ENCODE measurements at places on chromosomes 16 and 17.

DNA sequence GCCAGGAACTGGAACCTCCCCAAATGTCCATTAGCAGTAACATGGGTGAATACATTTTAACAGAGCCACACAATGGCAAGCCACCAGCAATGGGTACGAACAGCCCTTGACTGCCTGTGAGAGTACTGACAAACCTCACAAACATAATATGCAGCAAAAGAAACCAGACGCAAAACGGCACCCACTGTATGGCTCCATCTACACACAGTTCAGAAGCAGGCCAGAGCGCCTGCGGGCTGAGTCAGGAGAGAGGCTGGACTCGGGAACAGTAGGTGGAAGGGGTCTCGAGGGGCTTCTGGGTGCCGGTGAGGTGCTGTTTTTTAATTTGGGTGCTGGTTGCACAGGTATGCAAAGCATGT lies 77.4 kb upstream of the TOB1 start:
- no peak for DNase-seq

GRCh38 chr17:47286198-47286914 lies 32.7 kb downstream of the ITGB3 start:
- DNase-seq: no peak

- no peak for DNase-seq
Measured at GRCh38 chr17:41211845-41212466, 14.5 kb upstream of the KRTAP9-2 start.

GRCh38 chr17:68398691-68399637 lies 58.3 kb downstream of the WIPI1 start:
- DNase-seq: no peak

DNA sequence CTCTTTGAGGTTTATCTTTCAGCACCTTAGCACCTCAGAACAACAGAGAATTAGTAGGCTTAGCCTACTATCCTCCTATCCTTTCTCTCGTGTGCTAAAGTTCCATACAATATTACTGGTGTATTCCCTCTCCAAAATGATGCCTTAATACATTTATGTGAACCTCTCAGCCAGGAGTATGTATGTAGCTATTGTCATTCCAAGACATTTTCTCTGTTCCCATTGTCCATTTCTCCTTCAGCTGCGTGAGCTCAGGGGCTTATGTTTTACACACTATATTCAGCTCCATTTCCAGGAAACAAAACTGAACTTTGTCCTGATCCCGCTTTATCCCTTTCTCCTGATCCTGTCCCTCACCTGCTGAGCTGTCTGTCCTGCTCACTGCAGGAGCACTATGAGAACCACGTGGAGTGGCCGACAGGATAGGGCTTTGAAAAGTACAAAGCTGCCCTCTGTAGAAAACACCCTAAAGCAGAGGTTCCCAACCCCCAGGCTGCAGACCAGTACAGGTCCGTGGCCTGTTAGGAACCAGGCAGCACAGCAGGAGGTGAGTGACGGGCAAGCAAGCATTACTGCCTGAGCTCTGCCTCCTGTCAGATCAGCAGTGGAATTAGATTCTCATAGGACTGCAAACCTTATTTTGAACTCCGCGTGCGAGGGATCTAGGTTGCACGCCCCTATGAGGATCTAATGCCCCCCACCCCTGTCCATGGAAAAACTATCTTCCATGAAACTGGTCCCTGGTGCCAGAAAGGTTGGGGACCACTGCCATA lies 55.7 kb downstream of the CENPV start:
- DNase-seq: no peak

- no peak for DNase-seq
Measured at GRCh38 chr16:67528870-67529581, 397 bp downstream of the RIPOR1 start.

DNA sequence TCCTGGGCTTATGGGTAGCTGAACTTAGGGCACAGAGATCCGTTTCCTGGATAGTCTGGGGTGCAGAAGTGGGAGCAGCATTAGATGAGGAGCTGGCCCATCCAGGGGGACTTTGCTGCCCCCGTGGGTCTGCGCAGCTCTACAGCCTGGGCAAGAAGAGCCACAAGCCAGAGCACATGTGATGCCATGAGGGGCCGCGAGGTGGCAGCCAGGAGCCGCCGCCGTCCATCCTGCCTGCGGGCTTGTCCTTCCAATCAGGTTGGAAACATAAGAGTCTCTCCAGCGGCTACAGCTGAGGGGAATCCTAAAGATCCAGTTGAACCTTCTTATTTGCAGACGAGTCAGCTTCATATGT lies 21.9 kb downstream of the C1QTNF1 start:
- no peak for DNase-seq

DNA sequence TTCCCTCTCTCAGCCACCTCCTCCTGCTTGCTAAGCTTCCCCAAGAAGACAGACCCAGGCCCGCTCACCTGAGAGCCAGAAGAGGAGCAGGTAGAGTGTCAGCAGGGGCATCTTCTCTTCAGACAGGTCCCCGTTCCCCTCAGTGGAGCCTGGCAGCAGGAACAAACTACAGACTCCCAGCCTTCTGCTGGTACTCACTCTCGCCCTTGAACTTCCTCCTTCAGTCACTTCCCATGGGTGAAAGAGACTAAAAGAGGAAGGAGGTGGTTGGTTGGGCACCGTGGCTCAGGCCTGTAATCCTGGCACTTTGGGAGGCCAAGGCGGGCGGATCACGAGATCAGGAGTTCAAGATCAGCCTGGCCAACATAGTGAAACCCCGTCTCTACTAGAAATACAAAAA lies at the start of gene CD300LF:
CD300LF (minus strand) TSS at position 168 of the 400 bp plus-strand sequence; CDS start at position 111, 57 bp downstream.
- no peak for DNase-seq

DNA sequence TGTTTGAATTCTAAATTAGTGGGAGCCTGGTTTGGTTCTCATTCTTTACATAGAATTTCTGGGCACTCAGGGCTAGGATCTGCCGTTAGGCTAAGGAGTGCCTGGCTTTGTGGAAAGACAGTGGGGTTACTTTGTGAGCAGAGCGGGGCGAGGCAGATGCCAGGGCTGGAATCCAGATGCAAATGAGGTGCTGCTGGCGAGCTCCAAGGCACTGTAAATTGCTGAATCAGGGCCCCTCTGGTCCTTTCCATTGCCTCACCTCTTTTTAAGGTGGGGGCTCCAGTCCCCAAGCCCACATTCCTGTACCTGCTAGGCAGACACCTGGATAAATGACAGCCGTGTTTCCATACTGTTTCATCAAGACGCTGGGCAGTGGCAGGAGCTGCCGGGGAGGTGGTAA lies 33.8 kb downstream of the PIPOX start:
- DNase-seq: no peak

- no peak for DNase-seq
Measured at GRCh38 chr17:31488264-31488981, 96.9 kb downstream of the RAB11FIP4 start.

DNA sequence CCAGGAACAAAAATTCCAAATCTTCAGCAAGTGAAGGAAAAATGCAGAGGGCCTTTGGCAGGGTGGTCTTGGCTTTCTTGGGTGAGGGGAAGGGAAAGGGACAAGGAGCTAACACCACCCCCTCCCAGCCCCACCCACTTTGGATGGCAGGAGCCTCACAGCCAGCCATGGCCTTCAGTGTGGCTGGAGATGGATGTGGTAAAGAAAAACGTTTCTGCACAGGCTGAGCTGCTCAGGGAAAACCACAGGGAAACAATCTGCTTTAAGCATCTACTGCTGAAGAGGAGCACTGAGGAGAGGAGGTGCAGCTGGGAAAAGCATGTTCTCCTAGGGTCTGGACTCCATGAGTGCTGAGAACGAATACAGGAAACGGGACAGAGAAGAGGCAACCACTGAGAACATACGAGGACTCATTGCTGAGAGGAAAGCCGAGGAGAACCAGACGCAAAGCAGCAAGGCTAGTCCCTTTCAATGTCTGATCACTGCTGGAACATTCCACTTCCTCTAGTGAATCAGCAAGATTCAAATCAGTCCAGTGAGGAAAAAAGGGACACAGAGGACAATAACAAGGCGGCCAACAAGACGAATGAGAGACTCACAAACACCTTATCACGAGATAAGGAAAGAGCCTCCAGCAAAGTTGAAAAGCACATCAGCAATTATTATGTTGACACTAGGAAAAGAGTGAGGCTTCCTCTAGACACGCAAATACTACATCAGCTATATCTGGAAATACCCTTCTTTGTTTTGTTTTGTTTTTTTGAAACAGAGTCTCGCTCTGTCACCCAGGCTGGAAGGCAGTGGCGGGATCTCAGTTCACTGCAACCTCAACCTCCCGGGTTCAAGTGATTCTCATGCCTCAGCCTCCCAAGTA lies 41.7 kb downstream of the ZZEF1 start:
- DNase-seq: no peak

DNA sequence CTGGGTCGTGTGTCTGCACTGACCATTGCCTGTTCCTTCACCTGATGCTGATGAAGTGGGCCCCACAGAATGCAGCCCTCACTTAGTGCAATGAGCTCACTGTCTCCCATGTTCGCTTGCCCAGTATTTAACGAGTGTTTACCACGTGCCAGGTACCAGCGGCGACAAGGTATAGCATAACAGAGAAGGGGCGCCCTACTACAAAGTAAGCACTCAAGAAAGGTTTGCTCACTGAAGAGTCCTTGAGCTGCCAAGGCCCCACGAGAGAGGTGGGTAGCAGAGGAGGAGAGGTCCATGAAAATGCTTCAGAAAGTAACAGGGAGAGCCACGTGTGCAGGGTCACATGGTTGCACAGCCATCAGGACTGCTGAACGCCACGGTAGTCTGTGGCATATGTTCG lies 230.0 kb downstream of the NTN1 start:
- DNase-seq: no peak

Data from HS-27A (cell line).